ENCODE measurements at places on chromosomes 2 and 18.

DNA sequence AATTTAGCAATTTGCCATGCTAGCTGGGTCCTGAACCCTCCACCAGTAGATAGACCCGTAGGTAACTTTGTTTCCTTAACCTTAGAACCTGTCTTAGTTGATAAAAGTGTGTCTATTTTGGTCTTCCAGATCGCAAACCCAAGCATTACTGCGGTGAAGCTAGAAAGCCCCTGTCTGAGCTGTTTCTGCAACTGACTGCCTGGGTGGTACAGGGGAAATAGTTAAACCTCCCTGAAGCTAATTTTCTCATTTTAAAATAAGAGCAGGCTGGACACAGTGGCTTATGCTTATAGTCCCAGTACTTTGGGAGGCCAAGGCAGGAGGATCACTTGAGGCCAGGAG lies 101.7 kb upstream of the MSH2 start:
- DNase-seq: no peak

GRCh38 chr2:145910416-145910815 lies 1390.5 kb upstream of the ZEB2 start:
- DNase-seq: no peak

GRCh38 chr2:175304541-175304940 lies 123.0 kb upstream of the ATP5MC3 start:
- no peak for DNase-seq

DNA sequence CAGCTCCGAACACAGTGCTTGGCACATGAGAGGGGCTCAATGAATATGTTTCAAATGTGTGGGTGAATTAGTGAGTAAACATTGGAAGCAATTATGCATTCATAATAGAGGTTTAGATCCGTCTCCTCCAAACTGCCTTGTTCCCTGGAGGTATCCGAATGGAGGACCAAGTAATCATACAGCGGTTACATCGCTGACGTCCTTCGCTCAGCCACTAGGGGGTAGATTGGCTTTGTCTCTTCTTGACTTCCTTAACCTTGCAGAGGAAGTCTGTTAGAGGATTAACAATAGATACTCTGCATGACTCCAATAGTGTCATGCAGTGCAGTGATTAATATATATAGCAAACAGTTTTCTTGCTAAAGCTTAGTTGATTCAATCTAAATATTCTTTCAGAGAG lies 517.0 kb downstream of the PTPRM start:
- DNase-seq: no peak

DNA sequence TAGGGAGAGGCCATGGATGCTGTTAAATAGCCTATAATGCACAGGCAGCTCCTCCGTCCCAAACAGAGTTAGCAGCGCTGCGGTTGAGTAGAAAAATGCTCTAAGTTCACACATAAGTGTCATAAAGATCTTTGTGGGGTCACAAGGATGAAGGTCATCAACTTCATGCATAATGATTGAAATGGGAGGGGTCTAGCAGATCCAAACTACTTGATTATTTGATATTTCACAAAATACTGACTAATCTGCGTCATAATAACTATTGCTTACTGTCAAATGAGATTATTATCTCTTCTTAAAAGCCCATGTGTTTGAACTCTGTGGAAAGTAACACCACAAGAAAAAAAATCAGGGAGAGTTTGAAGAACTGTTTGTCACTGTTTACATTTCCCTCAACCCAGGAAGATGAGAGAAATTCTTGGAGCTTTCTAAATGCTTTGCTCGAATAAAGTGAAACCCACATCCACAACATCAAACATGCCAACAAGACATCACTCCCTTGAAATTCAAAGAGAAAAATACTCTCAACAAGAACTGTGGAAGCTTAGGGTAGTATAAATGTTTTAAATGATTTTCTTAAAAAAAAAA lies 50.5 kb upstream of the CREB1 start:
- DNase-seq: no peak

- DNase-seq: no peak
Observed at GRCh38 chr2:162037028-162037795, 36.8 kb downstream of the DPP4 start.

GRCh38 chr18:63899206-63899605 lies 8.6 kb upstream of the SERPINB10 start:
- no peak for DNase-seq

- no peak for DNase-seq
Observed at GRCh38 chr2:185618625-185619024, 120.0 kb upstream of the FSIP2 start.

GRCh38 chr2:221102896-221103688 lies 469.0 kb downstream of the EPHA4 start:
- no peak for DNase-seq

DNA sequence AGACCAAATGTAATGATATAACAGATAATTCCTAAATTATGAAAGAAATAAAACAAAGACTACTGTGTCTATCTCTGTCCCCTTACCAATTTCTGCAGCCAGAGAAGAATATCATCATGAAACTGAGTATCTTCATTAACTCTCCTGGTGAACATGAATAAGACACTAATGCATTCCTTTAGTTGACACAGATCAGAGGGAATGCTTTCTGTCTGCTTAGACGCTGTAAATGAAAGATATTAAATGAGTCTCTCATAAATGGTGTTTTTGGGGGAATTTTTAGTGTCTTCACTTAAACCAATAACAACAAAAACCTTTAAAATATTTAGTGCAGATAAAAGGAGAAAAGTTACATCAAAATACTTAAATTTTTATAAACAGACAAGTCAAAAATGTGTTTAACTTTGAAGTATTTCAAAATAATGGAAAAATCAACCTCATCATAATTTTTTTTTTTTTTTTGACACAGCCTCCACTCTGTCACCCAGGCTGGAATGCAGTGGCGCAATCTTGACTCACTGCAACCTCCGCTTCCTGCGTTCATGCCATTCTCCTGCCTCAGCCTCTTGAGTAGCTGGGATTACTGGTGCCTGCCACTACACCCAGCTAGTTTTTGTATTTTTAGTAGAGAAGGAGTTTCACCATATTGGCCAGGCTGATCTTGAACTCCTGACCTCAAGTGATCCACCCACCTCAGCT lies 16.0 kb downstream of the EPG5 start:
- DNase-seq: no peak

- DNase-seq: no peak
Observed at GRCh38 chr2:232349946-232350635, 28.5 kb upstream of the ALPP start.
